ENCODE measurements at places on chromosomes 5 and 9. TPM values are rescaled to one million over a fixed set of nuclear protein-coding genes. Genes with fewer than 3 reads are reported as not detected.

- no peak for DNase-seq
Measured at GRCh38 chr9:79408617-79409016, 163.1 kb upstream of the TLE4 start.

DNA sequence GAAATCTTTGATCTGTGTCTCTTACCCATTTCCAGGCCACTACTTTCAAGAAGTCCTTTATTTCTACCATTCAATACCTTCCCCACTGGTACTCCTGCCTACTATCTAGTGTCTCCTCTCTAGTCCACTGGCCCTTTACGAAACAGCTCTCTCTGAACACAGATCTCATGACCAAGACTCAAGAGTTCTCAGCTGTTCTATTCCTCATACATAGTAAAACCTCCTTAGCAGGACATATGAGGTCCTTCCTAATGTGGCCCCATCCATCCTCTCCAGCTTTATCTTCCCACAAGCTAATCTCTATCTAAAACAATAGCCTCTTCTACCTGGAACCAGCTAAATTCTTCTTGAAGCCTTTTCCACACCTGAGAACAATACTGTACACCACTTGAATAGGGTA lies 2.6 kb downstream of the TEX10 start:
- DNase-seq = peak; percentile 17

Gene TAF11L7
- polyA plus RNA-seq = 0.20 TPM

- DNase-seq = no peak
Measured at GRCh38 chr9:96052686-96053085, 177.2 kb downstream of the ERCC6L2 start.

GRCh38 chr9:6956879-6957278 lies 199.1 kb downstream of the KDM4C start:
- DNase-seq = no peak

DNA sequence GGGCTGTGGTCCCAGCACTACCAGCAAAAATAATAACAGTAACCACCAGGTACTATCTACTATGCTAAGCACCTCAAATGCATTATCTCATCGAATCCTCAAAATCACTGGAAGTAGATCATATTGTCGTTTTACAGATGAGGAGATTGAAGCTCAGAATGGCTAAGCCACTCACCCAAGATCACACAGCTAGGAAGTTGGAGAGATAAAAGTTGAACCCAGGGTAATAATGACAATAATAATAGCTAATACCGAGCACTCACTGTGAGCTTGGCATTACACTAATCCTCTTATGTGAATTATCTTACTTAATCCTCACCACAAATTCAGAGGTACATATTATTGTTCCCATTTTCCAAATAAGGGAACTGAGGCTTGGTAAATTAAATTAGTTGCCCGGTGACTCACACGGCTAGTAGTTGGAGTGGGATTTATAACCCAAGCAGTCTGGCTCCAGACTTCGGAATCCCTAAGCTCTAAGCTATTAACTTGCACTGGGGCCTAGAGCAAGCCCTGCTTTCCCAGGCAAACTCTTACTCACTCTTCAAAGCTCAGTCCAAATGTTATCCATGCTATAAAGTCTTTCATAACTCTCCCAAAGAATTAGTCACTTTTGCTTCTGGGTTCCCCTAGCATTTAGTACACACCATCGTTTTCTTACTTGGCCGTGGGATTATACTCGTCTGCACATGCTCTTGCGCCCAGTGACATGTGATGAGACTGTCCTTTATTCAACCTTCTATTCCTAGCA lies 3.8 kb downstream of the ARSI start:
- DNase-seq = no peak

- no peak for DNase-seq
Measured at GRCh38 chr5:51651476-51651875, 268.2 kb downstream of the ISL1 start.

- DNase-seq = no peak
Measured at GRCh38 chr9:84781931-84782866, 112.7 kb downstream of the NTRK2 start.

GRCh38 chr5:55004729-55005128 lies 19.3 kb upstream of the GZMK start:
- DNase-seq = no peak

Gene HNRNPAB
- 404 TPM for polyA plus RNA-seq

DNA sequence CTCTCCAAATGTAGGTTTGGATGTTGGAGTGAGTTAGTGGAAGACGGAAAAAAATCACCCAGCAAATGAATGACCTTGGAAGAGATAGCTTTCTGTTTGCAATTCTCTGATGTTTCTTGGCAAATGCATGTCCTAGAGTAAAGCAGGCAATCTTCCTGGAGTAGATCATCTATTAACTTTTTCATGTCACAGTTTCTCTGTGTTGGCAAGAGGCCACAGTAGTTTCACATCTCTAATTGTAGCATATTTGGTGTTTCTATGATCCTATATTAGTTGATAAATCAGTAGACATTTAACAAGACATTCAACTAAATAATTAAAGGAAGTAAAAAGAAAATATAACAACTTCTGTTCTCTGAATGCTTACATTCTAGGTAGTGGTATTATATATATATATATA lies 138.2 kb upstream of the MINAR2 start:
- DNase-seq = no peak

Gene ZSWIM6
- 2.2 TPM for polyA plus RNA-seq

DNA sequence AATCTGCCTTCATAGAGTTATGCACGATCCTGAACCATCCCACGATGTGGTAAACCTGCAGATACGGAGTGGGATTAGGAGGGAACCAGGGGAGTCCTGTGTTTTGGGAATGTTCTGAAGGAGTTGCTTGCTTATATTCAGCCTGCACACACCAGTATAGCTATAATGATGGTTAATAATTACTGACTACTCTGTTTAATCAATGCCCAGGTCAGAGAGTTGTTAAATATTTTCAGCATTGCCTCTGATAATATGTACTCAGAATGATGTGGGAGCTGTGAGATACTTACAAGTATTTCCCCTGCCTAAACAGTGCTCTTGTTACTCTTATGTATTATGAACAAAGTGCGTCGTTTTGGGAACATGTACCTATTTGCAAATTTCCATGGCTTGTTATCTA lies 34.8 kb upstream of the STK32A start:
- DNase-seq = no peak

Gene DRD1
- not detected for polyA plus RNA-seq

Gene ZBED3
- not detected for polyA plus RNA-seq

DNA sequence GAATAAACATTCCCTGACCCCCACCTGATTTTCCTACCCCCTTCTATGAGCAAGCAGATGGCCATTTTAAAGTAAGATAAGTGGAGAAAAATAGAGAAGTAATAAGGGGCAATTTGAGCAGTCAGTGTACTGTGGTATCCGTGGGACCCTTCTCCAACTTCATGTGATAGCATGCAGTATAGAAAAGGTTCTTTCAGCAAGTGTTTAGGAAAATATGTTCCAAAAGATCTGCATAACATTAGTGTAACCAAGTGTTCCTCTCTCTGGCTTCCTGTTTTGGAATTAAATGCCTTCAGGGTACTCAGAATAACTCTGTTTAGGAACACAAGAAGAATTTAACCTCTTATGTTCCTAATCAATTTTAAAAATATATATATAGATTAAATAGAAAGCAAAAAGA lies 134.9 kb downstream of the ATG10 start:
- DNase-seq = no peak

- no peak for DNase-seq
Measured at GRCh38 chr5:150266871-150267291, 22.7 kb downstream of the CAMK2A start.
